Esophagus squamous epithelium (tissue), 5 donors: ENCODE measurements at places on chromosomes 12 and 14. TPM values are rescaled to one million over a fixed set of nuclear protein-coding genes. Genes with fewer than 3 reads are reported as not detected.

Gene DDX47
- total RNA-seq: 54.1 TPM

Gene VRTN
- not detected for total RNA-seq

GRCh38 chr14:61765225-61765943, 3.2 kb downstream of the SNAPC1 start:
- DNase-seq: no peak

DNA sequence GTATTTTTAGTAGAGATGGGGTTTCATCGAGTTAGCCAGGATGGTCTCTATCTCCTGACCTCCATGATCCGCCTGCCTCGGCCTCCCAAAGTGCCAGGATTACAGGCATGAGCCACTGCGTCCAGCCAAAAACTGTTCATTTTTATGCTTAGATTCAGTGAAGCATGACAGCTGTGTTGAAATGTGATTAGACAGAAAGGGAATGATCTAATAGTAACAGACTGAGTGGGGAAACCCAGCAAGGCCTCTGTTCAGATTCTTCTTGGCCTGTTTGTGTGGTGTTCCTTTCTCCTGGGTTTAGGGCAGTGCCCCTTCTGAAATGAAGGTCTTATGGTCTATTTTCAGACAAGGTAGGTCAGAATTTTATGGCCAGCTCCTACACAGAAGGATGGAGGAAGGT, 11.8 kb upstream of the ABCD4 start:
- DNase-seq: no peak

GRCh38 chr12:52191841-52192791, at the start of gene KRT80:
KRT80 (minus strand) TSS chr12:52192014; CDS start chr12:52191902, 112 bp downstream.
- no peak for DNase-seq
